ENCODE measurements at places on chromosomes 1 and 21.

DNA sequence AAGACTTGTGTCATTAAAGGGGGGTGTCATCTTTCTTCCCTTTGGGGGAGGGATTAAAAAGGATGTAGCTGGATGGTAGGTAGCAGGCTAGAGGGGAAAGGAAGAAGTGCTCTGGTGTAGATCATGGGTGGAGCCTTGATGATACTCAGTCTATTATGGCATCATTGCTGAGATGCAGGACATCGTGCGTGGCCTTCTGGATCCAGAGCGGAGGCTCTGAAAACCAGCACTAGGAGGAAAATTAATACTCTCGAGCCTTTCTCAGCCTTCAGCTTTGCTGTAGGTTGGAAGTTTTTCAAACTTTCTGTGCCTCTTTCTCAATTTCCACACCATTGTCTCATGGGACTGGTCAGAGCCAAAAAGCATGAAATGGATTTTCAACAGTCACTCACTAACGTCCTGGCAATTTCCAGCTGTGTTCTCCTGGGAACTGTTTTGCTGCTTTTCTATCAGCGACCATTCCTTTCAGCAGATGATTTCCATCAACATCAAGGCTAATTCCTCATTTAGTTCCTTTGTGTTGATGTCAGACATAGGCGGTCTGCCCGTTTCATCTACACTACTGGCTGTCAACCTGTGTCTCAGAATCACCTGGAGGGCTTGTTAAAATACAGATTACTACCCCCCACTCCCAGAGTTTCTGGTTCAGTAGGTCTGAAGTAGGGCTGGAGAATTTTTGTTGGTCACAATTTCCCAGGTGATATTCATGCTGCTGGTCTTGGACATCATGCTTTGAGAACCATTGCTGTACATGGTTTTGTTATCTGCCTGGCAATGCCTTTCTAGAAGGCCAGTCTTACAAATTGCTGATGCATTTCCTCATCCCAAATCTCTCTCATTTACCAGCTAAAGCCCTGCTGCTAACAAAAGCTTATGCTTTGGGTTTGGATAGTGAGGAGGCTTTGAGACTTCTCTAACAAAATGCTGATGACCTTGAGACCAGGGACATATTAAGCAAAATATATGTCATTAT lies 7.7 kb downstream of the CACNA1E start:
- no peak for DNase-seq

- no peak for DNase-seq
Measured at GRCh38 chr1:63787875-63788274, 14.1 kb downstream of the ROR1 start.

- DNase-seq, result no peak
Measured at GRCh38 chr1:183648042-183648441, 5.1 kb downstream of the APOBEC4 start.

GRCh38 chr1:78211483-78212092 lies 165.8 kb downstream of the GIPC2 start:
- DNase-seq, result no peak
